ENCODE measurements at places on chromosomes 1 and 21. TPM values are rescaled to one million over a fixed set of nuclear protein-coding genes. Genes with fewer than 3 reads are reported as not detected.

DNA sequence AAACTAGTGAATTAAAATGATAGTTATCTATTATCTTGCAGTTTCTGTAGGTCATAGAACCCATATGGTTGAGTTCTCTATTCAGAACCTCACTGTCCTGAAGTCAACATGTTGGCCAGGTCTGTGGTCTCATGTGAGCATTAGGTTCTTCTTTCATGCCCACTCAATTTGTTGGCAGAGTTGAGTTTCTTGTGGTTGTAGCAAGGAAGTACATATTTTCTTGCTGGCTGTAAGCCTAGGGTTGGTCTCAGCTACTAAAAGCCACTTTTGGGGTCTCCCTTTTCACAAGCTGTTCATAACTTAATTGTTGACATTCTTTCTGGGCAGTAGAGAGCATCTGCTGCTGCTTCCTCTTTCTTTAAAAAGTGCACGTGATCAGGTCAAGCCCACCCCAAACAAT is 1165.1 kb upstream of the NCAM2 start:
- no peak for DNase-seq

Gene C1orf116
- total RNA-seq, result 36.5 TPM

Gene LGR6
- total RNA-seq, result 25.6 TPM

GRCh38 chr1:207913951-207914350 is 3.0 kb upstream of the CD34 start:
- no peak for DNase-seq

Gene OVAAL
- total RNA-seq, result 0.62 TPM

All from prostate gland (tissue), 2 donors.